ENCODE measurements at places on chromosomes 5 and 9.
A peak's percentile ranks its signal among the peaks of the same experiment; 100 is the strongest.

- DNase-seq: no peak
Observed at GRCh38 chr5:119274030-119274766, 81.6 kb upstream of the TNFAIP8 start.

DNA sequence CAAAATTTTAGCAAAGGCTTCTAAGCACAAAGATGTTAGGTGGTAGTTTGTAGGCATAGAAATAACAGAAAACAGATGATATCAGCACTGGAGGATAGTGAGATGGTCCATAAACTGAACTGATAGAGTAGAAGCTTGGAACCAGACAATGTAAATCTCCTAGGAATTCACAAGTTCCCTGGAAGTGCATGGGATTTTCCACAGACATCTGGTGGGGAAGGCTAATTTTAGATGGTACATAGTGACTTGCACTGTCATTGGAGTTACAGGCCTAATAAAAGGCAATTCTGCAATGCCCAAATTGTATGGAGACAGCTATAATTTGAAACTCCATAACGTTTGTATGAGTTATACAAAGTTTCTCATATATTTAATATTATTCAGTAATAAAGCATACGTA is 653.0 kb upstream of the MEF2C start:
- DNase-seq: no peak

- no peak for DNase-seq
Observed at GRCh38 chr9:12785260-12785770, 10.5 kb downstream of the LURAP1L start.

- DNase-seq: no peak
Observed at GRCh38 chr5:179410291-179411160, 65.3 kb upstream of the ADAMTS2 start.

DNA sequence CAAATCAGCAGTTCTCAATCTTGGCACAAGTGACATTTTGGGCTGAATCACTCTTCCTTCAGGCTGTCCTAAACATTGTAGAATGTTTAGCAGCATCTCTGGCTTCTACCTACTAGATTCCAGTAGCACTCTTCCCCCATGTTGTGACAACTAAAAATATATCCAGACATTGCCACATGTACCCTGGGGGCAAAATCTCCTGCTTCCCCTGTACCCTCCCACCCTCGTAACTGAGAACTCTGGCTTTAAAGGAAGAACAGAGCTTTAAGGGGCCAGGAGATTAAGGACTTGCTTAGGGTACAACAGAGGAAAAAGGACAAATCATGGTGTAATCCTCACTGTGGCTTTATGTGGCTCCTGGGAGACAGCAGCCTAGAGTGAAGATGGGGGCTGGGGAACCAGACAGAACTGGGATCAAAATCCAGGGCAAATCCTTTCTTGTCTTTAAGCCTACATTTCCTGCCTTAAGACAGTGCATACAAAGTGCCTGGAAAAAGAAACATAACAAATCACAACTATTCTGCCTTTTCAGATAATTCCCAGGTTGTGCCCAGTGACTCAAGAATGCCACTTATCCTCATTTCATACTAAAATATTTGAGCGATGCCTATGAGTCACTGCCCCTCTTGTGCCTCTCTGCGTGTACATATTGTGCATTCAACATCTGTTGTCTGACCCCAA is 109.3 kb downstream of the DAPK1 start:
- peak; percentile 53 for DNase-seq

GRCh38 chr9:13128266-13128860 is 151.1 kb downstream of the MPDZ start:
- no peak for DNase-seq

- DNase-seq: no peak
Observed at GRCh38 chr9:90073186-90073945, 468.6 kb downstream of the GADD45G start.

- DNase-seq: no peak
Observed at GRCh38 chr5:132254321-132254977, 3.0 kb upstream of the PDLIM4 start.

GRCh38 chr5:141617128-141617527 is 1.7 kb downstream of the DIAPH1 start:
- DNase-seq: no peak

Data from HFFc6 (cell line).